ENCODE measurements at places on chromosomes 16 and 17.

GRCh38 chr17:62631086-62631935, 3.8 kb downstream of the MRC2 start:
- DNase-seq: no peak

- no peak for DNase-seq
These were observed 8.2 kb upstream of the KRT38 start for GRCh38 chr17:41449008-41449407.

GRCh38 chr17:76500074-76500746, 1.0 kb downstream of the RHBDF2 start:
- DNase-seq: no peak

- no peak for DNase-seq
These were observed 8.1 kb downstream of the PHB1 start for GRCh38 chr17:49406421-49407061.

- no peak for DNase-seq
These were observed 117.2 kb downstream of the MAF start for GRCh38 chr16:79483336-79483735.

GRCh38 chr17:57357830-57358430, 101.6 kb downstream of the MSI2 start:
- no peak for DNase-seq
